Activated CD4-positive, alpha-beta T cell treated with anti-CD3 and anti-CD28 coated beads, Interleukin-2, amount 10 ng/mL, durations not matched to agents 7 days and 5 days (primary cell): ENCODE measurements at places on chromosomes 12 and 14.
A peak's percentile ranks its signal among the peaks of the same experiment; 100 is the strongest.

DNA sequence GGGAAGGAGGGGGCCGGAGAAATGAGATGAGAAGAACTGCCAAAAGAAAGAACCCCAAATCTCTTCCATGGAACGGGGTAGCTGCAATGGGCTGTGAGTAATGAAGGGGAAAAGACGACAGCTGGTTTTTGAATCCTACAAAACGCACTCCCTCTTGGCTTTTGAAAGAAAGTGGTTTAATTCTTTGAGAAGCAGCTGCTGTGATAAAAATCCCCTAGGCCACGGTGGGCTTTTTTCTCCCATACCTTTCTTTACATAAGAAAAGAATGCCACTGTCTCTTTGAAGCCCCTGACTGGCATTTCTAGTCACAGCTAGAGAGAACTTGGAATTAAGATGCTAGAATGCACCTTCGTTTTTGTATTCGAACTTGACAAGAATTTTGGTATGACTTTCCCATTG is 486.1 kb downstream of the GLT1D1 start:
- no peak for DNase-seq

DNA sequence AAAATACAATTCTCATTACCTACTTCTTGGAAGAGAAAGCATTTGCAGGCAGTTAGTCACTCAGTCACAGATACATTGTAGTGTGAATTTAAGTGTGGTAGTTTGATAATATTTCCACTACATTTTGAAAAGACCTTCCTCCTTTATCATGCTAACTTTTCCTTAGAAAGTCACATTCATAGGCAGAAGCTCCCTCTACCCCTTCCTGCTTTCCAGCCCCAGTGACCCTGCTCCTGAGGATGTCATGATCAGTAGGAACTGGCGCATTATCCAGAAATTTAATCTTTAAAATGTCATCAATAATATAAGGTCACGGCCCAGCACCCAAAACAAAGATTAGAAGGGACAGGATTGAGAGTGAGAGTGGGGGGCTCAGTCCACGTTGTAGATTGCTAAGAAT is 707.4 kb upstream of the STXBP6 start:
- no peak for DNase-seq

DNA sequence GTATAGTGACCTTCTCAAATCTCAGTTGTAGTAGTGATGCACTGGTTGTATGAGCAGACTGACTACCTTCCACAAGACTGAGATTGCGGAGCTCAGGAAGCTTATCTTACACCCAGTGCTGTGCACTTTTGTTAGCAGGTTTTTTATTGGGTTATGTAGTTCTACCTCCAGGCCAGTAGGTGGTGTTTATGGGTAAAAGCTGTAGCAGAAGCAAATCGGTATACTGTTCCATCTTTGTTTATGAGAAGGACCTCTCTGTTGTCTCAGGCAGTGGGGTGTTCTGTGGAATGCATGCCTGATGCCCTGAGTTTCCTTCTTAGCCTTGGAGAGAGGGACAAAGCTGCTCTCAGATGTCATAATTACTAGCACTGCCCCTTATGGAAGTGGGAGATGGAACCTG is 217.8 kb downstream of the LRFN5 start:
- no peak for DNase-seq

DNA sequence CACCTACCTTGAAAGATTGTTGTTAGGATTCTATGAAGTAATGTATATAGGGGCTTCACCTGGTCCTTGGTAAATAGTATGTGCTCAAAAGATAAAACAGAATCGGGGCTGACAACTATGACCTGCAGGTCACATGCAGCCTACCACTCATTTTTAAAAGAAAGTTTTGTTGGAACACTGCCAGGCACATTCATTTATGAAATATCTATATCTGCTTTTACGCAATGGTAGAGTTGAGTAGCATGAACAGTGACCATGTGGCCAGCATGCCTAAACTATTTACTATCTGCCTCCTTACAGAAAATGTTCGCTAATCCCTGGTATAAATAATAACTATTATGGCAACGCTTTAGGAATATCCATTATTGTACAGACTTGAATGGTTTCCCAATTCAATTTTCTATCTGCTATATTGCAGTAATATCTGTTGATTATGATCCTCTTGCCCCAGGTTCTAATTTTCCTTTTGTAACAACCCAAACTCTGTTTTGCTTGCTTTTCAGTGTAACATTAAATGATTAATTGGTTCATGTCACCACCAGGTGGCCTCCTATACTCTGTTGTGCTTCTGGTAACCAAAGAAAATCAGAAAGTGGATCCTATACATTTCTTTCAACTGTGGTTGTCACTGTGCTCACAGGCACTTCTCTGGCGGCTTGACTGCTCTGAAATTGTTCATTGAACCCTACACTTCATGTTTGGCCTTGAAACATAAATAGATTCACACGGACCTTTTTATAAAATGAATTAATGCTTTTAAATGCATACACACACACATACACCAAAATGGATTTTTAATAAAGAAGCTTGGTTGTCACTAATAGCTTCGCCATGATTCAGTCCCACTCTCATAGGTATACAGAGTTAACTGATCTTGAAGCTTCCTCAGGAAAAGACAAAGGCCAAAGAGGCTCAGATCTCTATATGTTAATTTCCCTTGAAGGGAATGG is 227.7 kb upstream of the NPAS3 start:
- DNase-seq, result peak; percentile 25

GRCh38 chr12:32558903-32559302 is 120.2 kb upstream of the DNM1L start:
- no peak for DNase-seq

DNA sequence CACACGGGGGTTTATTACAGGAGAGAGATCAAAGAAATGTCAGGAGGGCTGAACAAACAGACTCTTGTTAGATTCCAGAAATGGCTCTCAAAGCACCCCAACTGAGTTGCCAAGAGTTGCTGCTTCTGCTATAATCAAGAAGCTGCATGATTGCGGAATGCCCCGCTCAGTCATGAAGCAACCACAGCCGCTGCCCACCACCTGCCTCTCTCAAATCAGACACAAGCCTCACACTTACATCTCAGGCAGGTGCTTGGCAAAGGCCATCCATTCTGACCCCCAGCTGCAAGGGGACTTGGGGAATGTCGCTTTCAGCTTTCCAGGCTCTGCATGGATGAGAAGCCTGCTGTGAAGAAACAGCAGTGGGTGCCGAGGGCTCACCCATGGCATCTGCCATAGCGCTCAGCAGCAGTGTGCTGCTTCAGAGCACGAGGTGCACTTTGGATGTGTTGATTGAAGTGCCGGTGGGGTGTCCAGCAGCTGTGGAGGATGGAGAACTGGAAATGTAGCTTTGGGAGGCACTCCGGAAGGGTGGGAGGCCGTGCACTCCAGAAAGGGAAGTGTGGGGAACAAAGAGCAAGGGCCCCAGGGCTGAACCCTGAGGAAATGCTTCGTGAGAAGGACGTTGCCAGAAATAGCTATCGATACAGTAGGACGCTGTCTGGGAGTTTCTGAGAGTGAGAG is 37.7 kb downstream of the LRRC74A start:
- no peak for DNase-seq

- DNase-seq, result no peak
Observed at GRCh38 chr14:77151918-77152588, 10.5 kb upstream of the ZDHHC22 start.

DNA sequence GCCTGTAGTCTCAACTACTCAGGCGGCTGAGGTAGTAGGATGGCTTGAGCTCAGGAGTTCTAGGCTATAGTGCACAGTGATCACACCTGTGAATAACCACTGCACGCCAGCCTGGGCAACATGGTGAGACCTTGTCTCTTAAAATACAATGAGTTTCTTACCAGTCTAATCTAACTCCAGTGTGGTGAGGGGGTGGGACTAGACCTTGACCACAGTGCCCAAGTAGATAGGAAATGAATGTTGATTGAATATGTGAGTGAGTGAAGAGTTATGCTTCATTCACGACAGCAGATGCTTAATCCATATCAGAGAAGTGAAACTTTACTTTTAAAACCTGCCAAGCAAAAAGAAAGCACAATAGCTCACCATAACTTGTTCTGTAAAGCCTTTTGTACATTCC is 11.2 kb upstream of the AK7 start:
- no peak for DNase-seq

DNA sequence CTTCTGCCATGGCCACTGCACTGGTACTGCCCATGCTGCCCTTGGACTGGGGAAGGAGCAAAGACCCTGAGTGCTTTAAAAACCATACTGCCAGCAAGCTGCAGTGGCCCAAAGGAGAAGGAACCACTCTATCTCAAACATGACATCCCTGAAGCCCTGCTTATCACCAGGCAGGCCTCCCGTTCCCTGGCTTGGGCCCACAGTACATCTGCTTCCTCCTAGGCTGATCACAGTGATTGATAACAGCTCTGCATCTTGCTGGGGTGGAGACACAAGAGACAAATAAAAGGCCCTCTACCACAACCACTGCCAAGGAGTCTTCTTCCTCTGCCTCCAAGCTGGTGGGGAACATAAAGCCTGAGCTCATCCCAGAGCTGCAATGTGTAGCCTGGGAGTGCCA is 567.5 kb downstream of the TRHDE start:
- DNase-seq, result no peak

DNA sequence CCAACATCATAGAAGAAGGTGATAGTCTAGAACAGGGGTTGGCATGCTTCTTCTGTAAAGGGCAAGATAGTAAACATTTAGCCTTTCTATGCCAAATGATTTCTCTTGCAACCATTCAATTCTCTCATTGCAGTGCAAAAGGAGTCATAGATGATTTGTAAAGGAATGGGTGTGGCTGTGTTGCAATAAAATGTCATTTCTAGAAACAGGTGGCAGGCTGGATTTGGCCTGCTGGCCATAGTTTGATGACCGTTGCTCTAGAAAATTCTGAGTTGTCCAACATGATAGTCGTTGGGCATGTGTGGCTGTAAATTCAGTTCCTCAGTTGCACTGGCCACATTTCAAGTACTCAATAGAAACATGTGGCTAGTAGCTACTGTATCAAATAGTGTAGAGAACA is 21.7 kb downstream of the SMCO2 start:
- DNase-seq, result no peak
